Activated CD4-positive, alpha-beta T cell treated with anti-CD3 and anti-CD28 coated beads, Interleukin-2, amount 50 U/mL, for 24 hours (primary cell): ENCODE measurements at places on chromosomes 13 and 19.

GRCh38 chr13:71902676-71903075, 35.7 kb upstream of the DACH1 start:
- DNase-seq: no peak

DNA sequence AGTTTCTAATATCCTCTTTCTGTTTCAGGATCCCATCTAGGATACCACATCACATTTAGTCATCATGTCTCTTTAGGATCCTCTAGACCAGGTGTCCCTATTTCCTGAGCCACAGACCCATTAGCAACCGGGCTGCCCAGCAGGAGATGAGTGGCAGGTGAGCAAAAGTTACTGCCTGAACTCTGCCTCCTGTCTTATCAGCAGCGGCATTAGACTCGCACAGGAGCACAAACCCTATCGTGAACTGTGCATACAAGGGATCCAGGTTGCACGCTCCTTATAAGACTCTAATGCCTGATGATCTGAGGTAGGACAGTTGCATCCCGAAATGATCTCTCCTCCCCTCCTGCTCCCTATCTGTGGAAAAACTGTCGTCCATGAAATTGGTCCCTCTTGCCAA, 7.8 kb upstream of the CEBPG start:
- no peak for DNase-seq

- no peak for DNase-seq
These were observed 115.4 kb upstream of the TMTC4 start for GRCh38 chr13:100789968-100790367.

GRCh38 chr13:76267216-76267615, 619.0 kb downstream of the KCTD12 start:
- DNase-seq: no peak

- DNase-seq: no peak
These were observed 785 bp downstream of the NHLRC3 start for GRCh38 chr13:39039041-39039440.

DNA sequence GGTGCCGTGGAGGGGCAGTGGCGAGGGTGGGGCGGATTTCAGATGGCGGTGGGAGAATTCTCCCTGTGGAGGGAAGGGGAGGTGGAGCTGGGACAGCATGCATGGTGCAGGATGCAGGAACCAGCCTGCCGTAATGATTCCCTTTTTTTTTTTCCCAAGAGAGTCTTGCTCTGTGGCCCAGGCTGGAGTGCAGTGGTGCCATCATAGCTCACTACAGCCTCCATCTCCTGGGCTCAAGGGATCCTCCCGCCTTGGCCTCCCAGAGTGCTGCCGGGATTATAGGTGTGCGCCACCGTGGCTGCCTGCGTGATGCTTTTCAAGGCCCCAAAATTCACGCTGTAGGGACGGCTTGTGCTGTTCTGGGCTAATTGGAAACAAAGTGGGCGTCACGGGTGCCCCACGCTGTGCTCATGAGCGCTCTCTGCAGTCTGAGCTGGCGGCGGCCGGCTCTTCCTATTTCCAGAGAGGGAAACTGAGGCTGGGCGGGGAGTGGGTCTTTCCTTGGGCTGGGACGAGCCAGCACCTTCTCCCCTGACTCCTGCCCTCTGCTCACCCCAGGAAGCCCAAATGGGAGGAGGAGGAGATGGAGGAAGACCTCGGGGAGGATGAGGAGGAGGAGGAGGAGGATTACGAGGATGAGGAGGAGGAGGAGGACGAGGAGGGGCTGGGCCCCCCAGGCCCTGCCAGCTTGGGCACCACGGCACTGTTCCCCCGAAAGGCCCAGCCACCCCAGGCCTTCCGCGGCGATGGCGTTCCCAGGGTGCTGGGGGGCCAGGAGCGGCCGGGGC, 6.2 kb downstream of the ARID3A start:
- no peak for DNase-seq

DNA sequence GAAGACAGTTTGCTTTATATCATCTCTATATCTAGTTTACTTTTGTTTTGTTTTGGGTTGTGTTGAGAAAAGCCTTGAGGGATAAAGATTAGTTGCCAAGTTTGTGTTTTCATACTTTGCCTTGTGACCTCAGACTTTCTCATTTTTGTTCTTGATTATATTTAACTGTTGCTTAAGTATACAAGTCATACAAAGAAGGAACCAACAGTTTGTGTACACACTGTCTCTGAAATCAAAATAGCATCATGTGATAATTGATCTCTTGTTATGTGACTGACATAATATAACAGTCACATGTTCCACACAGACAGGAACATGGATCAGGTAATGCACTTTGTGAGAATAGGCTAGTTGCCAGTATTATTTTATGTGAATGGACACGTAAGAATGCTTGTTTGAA, 70.8 kb downstream of the SHISA2 start:
- DNase-seq: no peak

DNA sequence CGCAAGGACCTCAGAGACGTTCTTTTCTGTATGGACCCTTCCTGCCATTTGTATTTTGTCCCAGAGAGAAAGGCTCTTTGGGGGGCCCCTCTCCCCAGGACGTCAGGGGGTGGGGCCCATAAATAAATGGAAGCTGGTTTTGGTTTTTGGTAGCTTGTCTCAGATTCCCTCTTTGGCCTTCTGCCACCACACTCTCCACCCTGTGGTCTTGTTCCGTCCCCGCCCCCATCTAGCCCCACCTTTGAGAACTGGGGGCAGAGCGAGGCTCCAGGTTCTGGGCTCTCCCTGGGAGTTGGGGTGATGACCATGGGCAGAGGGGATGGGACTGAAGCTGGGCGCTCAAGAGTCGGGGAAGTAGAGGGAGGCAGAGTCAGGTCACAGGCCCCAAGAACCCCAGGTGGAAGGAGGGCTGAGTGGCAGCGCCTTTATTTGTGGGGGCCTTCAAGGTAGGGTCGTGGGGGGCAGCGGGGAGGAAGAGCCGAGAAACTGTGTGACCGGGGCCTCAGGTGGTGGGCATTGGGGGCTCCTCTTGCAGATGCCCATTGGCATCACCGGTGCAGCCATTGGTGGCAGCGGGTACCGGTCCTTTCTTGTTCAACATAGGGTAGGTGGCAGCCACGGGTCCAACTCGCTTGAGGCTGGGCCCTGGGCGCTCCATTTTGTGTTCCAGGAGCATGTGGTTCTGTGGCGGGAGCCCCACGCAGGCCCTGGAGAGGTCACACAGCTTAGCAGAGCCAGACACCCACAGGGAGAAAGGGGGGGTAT, 3.3 kb downstream of the ISYNA1 start:
- DNase-seq: no peak

DNA sequence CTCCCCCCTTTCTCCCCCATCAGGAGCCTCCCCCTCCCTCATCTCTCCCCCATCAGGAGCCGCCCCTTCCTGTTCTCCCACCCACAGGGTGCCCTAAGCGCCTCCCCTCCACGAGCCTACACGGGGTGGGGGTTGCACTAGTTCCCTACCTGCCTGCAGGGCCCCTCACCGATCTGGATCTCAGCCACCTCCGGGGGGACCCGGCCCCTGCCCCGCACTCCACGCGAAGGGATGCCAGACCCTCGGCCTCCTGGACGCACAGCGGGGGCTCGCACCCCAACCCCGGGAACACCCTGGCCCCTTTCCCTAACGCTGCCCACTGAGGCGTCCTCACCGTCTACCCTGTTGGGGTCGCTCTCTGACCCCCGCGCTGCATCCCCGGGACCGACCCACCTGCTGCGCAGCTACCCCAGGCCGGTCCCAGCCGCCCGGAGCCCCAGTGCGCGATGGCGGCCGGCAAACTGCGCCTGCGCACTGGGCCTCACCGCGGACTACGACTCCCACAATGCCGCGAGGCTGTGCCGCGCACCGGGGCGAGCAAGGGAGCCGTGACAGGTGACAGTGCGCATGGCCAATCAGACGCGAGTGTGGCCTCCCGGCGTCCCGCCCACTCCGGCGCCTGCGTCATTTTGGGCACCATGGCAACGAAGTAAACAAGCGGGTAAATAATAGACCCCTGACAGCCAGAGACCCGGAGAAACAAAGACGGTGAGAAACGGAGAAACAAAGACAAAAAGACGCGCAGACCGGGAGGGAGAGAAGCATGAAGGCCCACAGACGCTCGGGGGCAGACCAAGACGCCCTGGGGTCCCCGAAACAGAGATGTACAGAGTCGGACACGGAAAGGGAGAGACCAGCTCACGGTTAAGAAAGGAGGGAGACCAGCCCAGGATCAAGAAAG, at the start of gene ZSCAN18:
ZSCAN18 (minus strand) TSS at position 451 of the 901 bp plus-strand sequence. CDS start 7,964 bp downstream, outside the sequence.
- peak; percentile 84 for DNase-seq

GRCh38 chr13:57666131-57666953, 34.8 kb downstream of the PCDH17 start:
- no peak for DNase-seq

- no peak for DNase-seq
These were observed 546.6 kb downstream of the DACH1 start for GRCh38 chr13:71320452-71320851.

GRCh38 chr19:35644987-35645679, 3.0 kb upstream of the COX6B1 start:
- DNase-seq: peak; percentile 64

- no peak for DNase-seq
These were observed 60.5 kb downstream of the COL4A2 start for GRCh38 chr13:110367620-110368019.

- no peak for DNase-seq
These were observed 492.0 kb downstream of the FGF9 start for GRCh38 chr13:22162889-22163288.

DNA sequence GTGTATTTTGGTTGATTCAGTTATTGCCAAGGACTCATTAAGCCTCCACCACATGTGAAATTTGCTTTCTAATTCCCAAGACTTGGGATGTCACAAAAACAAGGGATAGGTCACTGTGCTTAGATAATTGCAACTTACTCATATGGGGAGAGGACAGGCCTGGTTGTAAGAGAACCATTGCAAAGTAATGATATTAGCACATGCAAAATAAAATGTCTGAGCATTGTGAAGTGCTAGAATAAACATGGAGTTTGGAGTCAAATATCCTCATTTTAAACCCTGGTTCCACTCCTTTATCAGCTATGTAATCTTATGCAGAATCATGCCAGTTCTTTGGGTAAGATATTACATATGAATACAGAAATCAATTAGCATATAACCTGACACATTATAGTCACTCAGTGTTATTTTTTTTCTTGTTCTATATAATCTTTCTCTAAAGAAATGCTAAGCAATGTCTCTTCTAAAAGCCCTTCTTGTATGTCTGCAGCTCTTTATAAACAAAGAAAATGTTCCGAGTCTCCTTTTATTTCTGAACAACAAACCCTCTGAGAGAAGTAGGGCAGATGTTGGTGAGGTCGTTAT, 5.5 kb downstream of the CBY2 start:
- DNase-seq: no peak

GRCh38 chr13:57638186-57638890, 6.8 kb downstream of the PCDH17 start:
- no peak for DNase-seq

DNA sequence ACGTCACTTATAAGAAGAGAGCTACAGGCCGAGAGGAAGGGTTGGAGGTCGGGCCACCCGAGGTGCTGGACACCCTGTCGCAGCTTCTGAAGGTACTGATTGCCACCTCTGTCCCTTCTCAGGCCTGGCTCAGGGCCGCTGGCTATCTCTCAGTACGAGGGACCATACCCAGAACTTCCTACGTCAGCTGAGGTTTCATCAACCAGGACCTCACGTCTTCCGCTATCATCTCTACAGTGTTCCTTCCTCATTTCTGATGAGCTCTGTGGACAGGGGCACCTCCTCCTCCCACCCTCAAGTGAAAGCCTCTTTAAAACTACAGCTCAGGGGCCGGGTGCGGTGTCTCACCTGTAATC, 58.2 kb upstream of the USE1 start:
- DNase-seq: no peak

GRCh38 chr19:46201454-46202310, 27.9 kb upstream of the IGFL1 start:
- DNase-seq: no peak

DNA sequence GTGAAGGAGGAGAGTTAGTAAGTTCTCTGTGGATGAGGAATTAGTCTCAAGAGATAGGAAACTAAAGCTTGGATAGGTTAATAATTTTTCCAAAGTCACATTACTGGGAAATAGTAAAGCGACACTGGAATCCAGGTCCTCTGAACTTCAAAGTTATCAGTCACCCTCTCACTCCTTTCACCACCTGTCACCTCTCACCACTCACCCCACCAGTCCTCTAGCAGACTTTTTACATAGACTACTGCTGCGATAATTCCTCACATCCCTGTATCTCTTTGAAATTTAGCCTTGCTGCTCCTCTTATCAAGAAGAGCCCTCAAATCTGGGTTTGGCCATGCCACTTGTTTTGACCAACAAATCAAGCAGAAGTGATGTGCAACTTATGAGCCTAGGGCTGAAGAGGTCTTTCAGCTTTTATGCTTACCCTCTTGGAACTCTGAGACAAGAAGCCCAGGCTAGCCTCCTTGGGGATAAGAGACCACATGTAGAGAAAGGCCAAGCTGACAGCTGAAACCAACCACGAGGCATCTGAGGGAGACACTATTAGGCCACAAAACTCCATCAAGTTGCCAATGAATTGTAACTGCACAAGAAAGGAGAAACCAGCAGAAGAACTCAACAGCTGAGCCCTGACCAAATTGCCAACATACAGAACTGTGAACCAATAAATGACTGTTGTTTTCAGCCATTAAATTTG, 41.2 kb downstream of the STARD13 start:
- DNase-seq: no peak

DNA sequence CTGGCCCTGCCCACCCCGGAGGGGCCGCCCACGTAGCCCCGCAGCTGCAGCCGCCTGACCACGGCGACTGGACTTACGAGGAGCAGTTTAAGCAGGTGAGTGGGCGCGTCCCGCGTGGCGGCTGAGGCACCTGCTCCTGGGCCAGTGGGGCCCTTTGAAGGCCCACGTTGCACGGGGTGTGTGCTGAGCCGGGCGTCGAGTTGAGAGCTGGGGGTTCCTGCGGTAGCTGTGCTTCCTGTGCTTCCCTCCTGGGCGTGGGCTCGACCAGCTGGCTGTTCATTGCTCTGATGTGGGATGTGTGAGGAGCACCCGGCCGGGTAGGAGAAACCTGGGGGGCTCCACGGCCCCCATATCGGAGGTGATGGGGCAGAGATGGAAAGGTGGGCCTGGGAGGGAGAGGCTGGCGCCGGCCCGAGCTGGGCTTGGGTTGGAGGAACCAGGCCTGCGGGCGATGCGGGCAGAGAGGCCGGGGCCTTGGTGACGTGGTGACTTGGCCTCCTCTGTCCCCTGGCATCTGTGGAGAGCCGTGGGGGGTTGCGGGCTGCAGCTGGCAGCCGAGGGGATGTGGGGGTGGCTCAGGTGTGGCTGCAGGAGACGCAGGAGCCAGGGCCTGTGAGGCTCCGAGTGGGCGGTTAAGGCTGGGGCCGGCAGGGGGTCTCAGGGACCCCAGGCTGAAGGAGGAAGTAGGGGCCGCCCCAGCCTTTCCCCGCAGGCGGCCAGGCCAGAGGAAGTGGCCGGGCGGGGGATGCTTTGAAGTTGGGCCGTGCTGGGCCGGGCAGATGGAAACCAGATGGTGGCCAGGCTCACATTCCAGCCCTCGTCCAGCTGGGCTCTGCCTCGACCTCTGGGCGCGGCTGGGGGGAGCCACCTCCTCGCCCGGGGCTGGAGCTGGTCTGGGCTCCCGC, 7.1 kb downstream of the ARID3A start:
- no peak for DNase-seq

DNA sequence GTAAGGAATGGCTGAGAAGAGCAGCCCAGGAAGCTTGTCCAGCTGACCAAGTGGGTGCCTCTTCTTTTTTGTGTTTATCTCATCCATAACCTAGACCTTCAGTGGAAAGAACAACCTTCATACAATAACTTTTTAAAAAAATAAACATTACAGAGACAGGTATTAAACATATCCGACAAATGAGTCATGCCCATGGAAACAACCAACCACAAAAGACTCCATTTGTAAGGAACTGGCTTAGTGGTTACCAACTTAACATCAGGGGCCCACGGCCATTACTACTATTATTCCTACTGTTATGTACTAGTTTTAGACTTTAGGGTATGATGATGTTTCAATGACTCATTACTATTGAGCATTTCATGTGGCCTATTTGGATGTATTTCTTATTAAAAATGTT, 191.7 kb upstream of the SERP2 start:
- DNase-seq: no peak
